ENCODE measurements at places on chromosomes 1 and 21.

GRCh38 chr21:37339552-37339939 lies 27.0 kb upstream of the DYRK1A start:
- no peak for DNase-seq

DNA sequence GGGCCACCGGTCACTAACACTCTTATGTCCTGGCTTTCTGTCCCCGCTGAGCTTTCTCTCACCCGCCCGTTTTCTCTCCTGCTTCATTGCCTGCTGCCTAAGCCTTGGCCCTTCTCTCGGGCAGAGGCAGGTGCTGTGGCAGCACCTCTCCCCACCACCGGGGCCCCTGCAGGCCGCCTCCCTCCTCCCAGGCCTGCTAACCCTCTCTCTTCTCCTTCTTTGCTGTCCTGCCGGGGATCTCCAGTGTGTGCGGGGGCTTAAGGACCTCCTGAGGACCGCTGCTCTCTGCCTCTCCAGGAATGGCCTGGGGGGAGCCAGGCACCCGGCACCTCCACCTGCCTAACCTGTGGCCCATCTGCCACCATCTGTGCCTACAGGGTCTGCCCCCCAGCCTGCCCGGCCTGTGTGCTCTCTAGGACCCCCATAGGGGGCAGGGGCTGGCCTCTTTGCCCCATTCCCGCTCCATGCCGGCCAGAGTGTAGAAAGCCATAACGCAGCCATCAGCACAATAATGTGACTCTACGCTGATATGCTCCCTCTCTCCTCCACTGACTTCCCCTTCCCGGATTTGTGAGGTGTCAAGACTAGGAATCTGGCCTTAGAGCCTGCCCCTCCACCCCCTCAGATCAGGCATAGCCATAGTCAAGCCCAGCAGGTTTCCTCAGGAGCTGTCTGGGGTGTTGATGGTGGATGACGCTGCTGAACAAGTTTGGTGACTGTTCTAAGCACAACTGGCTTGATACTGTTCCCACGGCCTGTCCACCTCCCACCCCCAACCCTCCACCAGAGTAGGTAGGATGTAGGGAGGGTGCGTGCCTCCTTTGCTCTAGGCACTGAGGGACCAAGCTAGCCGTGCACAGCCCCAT lies 6.1 kb upstream of the SFN start:
- DNase-seq: no peak

GRCh38 chr1:19507516-19507915 lies 22.2 kb upstream of the CAPZB start:
- no peak for DNase-seq

DNA sequence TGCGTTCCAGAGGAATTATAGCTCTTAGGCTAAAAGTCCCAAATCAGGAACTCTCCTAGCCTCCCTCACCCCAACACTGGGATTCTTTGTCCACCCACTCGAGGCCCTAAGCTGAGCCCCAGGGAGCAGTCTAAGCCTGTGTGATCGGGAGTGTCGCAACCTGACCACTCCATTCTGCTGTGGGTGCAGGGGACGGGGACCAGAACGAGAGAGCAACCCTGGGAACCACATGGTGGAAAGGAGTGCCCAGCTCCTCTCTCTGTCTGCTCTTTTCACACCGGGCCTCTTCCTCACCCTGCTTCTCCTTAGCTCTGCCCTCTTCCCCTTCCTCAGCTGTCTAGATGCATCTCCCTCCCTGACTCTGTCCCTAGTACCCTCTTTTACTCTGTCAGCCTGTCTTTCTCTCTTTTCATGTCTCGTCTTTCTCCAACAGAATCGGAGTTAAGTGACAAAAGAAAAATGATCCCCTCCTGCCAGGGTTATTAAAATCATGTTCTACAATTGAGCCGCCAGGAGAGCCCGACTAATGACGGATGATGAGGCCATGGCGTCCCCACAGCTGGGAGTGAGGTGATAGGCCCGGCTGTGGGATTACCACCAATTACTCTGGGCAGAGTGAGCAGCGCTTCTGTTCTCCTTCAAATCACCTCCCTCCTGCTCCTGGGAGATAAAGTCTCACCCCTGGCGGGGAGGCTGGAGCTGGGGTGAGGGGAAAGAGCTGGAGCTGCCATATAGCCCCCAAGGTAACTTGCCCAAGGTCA lies 34.5 kb upstream of the CSF3R start:
- no peak for DNase-seq

DNA sequence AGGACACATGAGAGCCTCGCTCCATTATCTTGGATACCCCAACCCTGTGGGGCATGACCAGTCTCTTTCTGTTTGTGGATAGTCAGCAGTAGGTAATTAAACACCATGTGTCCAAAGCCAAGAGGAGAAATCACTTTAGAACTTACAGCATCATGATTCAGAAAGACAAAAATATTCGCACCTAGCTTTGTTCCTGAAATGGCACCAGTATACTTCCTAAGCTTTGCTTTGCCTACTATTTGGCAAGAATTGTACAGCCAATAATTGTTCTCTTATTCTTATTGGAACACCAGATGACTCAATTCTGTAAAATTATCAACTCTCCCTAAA lies 24.2 kb downstream of the TNFRSF9 start:
- DNase-seq: no peak

DNA sequence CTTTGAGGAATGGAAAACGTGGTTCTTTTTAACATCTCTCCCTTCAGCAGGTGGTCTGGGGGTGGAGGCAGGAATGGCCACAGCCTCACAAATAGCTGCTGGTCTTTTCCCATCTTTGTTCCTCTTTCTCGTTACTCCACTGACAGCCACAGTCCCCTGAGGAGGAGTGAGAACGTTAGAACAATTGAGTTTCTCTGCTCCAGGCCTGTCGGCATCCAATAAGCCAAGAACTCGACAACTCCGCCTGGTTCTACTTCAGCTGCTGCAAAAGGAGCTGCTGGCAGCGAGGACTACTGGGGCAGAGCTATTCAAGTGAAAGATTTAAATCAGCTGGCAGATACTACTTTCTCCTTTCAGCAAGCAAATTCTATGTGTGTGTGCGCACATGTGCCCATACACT lies 169.5 kb upstream of the GALNT2 start:
- no peak for DNase-seq

DNA sequence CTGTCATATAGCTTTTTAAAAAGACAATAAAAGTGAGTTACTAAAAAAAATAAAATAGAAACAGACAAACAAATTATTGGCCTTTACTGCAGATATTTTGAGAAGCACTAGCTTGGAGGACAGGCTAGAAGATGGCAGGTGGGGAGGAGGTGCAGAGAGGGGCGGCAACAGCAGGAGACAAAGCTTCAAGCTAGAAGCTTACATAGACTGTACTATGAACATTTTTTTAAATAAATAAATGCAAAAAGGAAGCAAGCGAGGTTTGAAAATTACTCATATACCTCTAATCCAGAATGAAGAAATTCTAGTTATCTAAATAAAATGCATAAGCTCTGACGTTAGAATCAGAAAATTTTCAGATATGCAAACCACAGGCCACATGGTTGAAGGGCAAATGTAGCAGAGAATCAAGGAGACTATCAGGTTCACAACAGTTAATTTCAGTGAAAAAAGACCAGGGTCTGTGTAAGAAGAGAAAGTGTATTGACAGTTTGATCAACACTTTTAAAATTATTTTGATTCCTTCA lies 54.9 kb downstream of the NRIP1 start:
- peak; percentile 88 for DNase-seq

DNA sequence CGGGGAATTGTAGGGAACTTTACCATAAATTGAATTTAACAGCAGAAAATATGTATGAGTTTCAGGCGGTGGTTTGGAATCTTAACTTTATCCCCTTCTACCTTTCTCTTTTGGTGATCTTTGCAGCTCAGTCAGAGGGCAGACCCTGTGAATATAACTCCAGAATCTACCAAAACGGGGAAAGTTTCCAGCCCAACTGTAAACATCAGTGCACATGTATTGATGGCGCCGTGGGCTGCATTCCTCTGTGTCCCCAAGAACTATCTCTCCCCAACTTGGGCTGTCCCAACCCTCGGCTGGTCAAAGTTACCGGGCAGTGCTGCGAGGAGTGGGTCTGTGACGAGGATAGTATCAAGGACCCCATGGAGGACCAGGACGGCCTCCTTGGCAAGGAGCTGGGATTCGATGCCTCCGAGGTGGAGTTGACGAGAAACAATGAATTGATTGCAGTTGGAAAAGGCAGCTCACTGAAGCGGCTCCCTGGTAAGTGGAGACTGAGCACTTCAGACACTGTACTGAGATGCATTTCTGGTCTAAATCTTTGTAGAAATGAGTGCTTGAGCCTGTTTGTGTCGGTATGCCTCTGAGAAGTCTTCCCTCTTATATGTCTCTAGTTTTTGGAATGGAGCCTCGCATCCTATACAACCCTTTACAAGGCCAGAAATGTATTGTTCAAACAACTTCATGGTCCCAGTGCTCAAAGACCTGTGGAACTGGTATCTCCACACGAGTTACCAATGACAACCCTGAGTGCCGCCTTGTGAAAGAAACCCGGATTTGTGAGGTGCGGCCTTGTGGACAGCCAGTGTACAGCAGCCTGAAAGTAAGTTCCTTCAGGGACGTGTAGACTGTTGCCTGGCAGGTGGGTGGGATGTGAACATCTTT lies 1.5 kb downstream of the CCN1 start:
- peak; percentile 81 for DNase-seq

- DNase-seq: peak; percentile 24
Measured at GRCh38 chr1:13616234-13616633, 32.6 kb downstream of the PDPN start.

GRCh38 chr1:54047384-54048305 lies 5.4 kb downstream of the TMEM59 start:
- no peak for DNase-seq

DNA sequence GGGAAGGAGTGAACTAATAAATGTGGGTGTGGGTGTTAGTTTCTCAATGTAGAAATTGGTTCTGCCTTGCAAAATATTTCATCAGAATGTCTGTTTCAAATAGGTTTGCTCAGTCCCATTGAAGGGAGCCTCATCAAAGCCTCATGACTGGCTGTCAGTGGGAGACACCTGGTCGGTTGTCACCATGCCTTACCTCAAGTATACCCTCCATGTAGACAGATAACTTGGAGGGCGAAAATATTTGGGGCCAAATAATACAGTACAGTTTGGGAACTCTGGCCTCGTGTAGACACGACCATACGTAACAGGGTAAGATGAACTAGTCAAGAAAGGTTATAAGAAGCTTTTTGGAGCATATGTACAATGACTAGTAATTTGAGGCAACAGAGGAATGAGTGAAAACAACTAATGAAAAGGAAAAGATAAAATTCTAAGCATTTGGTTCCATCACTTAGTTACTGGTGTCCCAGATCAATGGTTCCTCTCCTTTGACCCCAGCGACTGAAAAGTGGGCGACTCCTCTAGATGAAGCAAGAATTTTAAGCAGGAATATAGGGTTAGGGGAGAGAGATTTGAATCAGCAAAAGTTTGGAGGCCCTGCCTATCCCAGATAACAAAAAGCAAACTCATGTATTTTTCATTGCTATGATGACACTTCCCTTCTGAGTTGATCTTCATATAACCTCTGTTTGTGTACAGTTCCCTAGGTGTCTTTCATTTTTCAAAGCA lies 163.9 kb downstream of the LRRC40 start:
- no peak for DNase-seq

GRCh38 chr1:24644100-24644384 lies 940 bp downstream of the SRRM1 start:
- no peak for DNase-seq

- no peak for DNase-seq
Measured at GRCh38 chr1:16254263-16254928, 17.4 kb upstream of the CPLANE2 start.

DNA sequence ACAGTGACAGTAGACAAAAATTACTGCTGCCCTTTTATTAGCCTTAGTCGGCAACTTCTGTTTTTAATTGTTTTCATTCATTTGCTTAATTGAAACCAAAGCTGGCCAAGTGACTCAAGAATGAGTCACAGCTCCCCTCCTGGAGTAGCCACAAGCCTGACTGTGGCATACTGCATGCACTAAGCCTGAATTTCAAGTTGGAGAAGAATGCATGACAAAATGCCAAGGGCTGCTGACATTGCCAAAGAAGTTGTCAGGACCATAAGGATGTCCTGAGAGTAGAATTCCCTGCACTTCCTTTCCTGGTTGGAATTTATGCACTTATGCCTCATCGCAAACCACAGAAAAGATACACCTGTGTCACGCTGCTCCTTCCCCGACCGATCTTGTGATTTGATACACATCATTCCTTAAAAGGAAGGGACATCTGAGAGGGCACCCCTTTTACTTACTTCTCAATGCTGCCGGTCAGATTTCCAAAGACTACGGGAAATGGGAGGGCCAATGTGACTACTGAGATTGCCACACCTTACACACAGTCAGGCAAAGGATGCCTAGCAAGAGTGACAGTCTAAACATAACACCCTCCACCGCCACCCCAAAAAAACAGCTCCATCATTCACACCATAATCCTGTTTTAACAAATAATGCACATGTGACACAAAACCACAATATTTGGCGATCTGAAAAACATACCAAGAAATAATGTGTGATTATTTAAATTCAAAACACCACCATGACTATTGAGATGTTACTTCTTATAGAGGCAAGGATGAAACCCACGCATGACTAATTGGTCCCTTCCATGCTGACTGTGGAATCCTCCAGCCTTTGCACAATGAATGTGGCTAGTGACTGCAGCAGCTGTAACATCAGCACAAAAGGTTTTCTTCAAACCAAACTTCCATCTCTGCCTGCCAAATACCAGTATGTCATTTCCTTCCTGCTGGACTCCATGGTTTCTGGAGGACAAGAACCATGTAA lies 28.2 kb downstream of the VAV3 start:
- DNase-seq: peak; percentile 98

- no peak for DNase-seq
Measured at GRCh38 chr1:42886046-42886739, 39.8 kb downstream of the ZNF691 start.

DNA sequence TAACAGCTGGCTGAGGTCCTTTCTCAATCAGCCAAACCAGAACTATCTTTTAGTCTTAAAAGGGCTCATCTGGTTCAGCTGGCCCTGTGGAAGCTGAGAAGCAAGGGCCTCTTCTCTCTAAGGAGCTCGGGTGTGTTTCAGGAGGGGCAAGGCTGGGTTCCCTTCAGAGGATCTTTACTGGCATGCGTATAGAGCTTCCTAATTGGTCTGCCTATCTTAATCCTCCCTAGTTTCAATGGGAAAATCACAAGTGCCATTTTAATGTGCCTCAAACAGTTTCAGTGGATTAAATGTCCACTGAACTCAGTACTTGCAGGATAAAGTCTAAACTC lies 81.5 kb upstream of the LBR start:
- DNase-seq: no peak

DNA sequence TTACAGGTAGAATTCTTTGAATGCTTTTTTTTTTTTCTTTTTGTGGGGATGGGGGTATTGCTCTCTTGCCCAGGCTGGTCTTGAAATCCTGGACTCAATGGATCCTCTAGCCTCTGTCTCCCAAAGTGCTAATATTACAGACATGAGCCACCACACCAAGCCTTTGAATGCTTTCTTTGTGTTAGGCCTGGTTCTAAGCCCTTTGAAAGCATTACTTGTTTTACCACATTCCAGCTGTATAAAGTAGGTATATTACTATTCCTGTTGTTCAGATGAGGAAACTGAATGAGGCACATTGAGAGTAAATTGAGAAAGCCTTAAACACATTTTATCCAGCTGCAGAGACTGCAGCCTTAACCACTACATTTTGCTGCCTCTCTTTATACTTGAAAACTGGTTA lies 841.8 kb upstream of the ADGRL4 start:
- DNase-seq: no peak

Measured in fibroblast of skin of abdomen (primary cell).